Lower lobe of right lung (tissue), 2 donors: ENCODE measurements at places on chromosomes 3 and 15.

- H3K27me3 ChIP-seq, result no peaks in the 10 kb centered on the region
- DNase-seq, result no peak
- H3K4me1 ChIP-seq, result no peaks in the 10 kb centered on the region
- no peak overlapping the region for H3K4me3 ChIP-seq
- H3K36me3 ChIP-seq, result no peaks in the 10 kb centered on the region
- H3K27ac ChIP-seq, result no peak overlapping the region
Measured at GRCh38 chr3:10555263-10555662, 49.9 kb upstream of the ATP2B2 start.

GRCh38 chr3:113231827-113232253 lies 20.5 kb downstream of the BOC start:
- H3K27ac ChIP-seq, result no peak overlapping the region
- H3K4me3 ChIP-seq, result no peak overlapping the region
- peaks cover 6% of the 10 kb centered on the region for H3K4me1 ChIP-seq

DNA sequence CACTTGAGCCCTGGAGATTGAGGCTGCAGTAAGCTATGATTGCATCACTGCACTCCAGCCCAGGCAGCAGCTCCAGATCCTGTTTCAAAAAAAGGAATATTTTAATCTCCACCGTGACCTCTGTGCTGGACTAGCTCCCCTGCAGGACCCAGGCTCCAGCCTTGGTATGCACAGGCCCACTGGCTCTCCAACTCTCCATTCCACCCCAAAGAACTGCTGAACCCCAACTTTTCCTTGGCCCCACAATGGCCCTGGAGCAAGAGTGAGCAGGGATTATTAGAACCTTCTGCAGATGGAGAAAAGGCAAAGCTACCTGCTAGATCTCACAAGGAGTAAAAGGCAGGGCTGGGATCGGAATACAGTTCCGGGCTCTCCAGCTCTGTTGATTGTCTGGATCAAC lies 32.8 kb upstream of the SFMBT1 start:
- no peaks in the 10 kb centered on the region for H3K36me3 ChIP-seq
- DNase-seq, result no peak
- no peaks in the 10 kb centered on the region for H3K4me1 ChIP-seq
- no peak overlapping the region for H3K4me3 ChIP-seq
- H3K27ac ChIP-seq, result no peak overlapping the region

DNA sequence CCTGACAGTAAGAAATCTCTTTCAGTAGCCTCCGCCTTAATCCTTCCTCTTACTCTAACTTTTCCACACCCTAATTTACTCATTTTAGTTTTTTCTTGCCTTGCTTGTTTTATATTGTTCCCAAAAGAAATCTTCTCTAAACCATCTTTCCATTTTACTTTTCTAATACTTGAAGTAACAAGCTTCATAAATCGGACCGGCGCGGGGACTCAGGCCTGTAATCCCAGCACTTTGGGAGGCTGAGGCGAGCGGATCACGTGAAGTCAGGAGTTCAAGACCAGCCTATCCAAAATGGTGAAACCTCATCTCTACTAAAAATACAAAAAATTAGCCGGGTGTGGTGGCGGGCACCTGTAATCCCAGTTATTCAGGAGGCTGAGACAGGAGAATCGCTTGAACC lies 17.3 kb downstream of the ZNF148 start:
- peaks cover 22% of the 10 kb centered on the region for H3K4me1 ChIP-seq
- peak overlapping the region; percentile 61 for H3K4me3 ChIP-seq
- no peaks in the 10 kb centered on the region for H3K36me3 ChIP-seq
- H3K27me3 ChIP-seq, result no peaks in the 10 kb centered on the region

- H3K4me3 ChIP-seq, result no peak overlapping the region
- no peaks in the 10 kb centered on the region for H3K36me3 ChIP-seq
- no peak for DNase-seq
- H3K27me3 ChIP-seq, result no peaks in the 10 kb centered on the region
Measured at GRCh38 chr15:80560601-80561400, 134.3 kb upstream of the ABHD17C start.

GRCh38 chr3:53806182-53807116 lies 39.8 kb downstream of the CHDH start:
- H3K4me1 ChIP-seq, result no peaks in the 10 kb centered on the region
- H3K4me3 ChIP-seq, result no peak overlapping the region
- H3K36me3 ChIP-seq, result peaks cover 13% of the 10 kb centered on the region
- no peak overlapping the region for H3K27ac ChIP-seq
- no peaks in the 10 kb centered on the region for H3K27me3 ChIP-seq
- DNase-seq, result no peak

DNA sequence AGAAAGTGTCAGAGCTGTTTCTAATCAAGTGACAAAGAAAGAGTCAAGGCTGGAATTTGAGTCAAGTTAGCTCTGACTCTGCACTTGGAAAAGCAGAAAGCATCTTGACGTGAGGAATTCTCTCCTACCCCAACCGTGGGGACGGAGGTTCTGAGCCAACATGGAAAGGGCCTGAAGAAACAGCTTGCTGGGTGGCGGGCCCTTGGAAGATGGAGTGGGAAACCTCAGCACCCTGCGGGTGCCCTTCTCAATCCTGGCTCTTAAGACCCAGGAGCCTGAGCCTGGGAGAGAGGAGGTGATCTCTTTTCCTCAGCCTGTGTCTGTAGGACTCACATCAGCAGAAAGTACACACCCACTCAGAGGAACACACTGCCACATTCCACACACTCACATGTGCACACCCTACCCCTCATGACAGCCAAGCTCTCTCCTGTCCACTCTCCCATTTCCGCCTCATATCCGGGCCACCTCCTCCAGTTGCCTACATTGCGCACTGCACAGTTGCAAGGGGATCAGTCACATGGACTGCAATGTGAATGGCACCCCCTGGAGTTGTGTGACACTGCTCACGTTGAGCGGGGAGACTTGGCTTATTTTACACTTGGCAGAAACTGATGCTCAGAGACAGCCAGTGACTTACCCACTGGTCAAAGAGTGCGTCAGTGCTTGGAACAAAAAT lies 101.5 kb upstream of the SLC6A6 start:
- H3K27me3 ChIP-seq, result peaks cover 10% of the 10 kb centered on the region
- no peak overlapping the region for H3K4me3 ChIP-seq
- no peaks in the 10 kb centered on the region for H3K36me3 ChIP-seq
- no peaks in the 10 kb centered on the region for H3K4me1 ChIP-seq
- DNase-seq, result no peak

GRCh38 chr3:58530354-58530865 lies 6.6 kb downstream of the ACOX2 start:
- H3K4me1 ChIP-seq, result peaks cover 20% of the 10 kb centered on the region
- no peak overlapping the region for H3K4me3 ChIP-seq
- no peak for DNase-seq
- H3K36me3 ChIP-seq, result peaks cover 23% of the 10 kb centered on the region

GRCh38 chr3:17810759-17811158 lies 68.3 kb upstream of the TBC1D5 start:
- no peaks in the 10 kb centered on the region for H3K4me1 ChIP-seq
- H3K27ac ChIP-seq, result no peak overlapping the region
- H3K27me3 ChIP-seq, result no peaks in the 10 kb centered on the region
- no peak overlapping the region for H3K4me3 ChIP-seq
- no peaks in the 10 kb centered on the region for H3K36me3 ChIP-seq

GRCh38 chr3:50464569-50464968 lies 38.9 kb downstream of the CACNA2D2 start:
- no peaks in the 10 kb centered on the region for H3K4me1 ChIP-seq
- no peak for DNase-seq
- H3K27ac ChIP-seq, result no peak overlapping the region
- H3K36me3 ChIP-seq, result no peaks in the 10 kb centered on the region
- no peaks in the 10 kb centered on the region for H3K27me3 ChIP-seq
- H3K4me3 ChIP-seq, result no peak overlapping the region

GRCh38 chr3:108410531-108410984 lies 99.8 kb downstream of the MYH15 start:
- H3K36me3 ChIP-seq, result no peaks in the 10 kb centered on the region
- no peak overlapping the region for H3K4me3 ChIP-seq
- H3K4me1 ChIP-seq, result peaks cover 49% of the 10 kb centered on the region
- peak; percentile 86 for DNase-seq
- H3K27ac ChIP-seq, result peak overlapping the region; percentile 9

GRCh38 chr15:69185706-69186105 lies 25.3 kb downstream of the GLCE start:
- DNase-seq, result no peak
- no peak overlapping the region for H3K27ac ChIP-seq
- no peak overlapping the region for H3K4me3 ChIP-seq
- H3K27me3 ChIP-seq, result no peaks in the 10 kb centered on the region
- no peaks in the 10 kb centered on the region for H3K4me1 ChIP-seq
- H3K36me3 ChIP-seq, result no peaks in the 10 kb centered on the region

DNA sequence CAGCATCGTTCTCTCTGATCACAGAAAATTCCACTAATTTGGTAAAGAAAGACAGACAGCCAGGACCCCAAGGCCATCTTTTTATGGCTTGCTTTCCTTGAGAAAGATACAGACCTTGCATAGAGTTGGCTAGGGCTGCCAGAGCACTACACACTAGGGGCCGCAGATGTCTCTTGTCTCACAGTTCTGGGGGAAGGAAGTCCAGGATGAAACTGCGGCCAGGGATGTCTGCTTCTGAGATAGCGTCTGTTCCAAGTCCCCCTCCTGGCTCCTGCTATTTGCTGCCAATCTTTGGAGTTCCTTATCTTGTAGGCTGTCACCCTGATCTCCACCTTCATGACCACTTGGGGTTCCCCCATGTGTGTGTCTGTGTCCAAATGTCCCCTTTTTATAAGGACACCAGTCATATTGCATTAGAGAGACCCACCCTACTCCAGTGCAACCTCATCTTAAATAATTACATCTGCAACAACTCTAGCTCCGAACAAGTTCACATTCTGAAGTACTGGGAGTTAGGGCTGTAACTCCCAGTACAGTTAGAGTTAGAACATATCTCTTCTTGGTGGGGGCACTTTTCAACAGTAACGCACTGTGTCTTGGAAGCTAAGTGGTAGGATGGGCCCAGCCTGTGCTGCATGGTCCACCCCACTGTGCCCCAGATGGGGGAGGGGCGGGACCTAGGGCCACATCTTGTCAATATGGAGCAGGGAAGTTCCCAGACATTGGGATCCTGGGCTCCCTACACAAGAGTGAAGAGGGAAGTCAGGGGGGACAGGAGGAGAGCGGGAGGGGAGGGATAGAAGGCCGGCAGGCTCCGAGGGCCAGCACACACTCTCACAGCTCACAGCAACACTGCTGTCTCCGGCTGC lies 42.2 kb downstream of the KLF15 start:
- DNase-seq, result no peak
- no peaks in the 10 kb centered on the region for H3K36me3 ChIP-seq
- H3K27me3 ChIP-seq, result no peaks in the 10 kb centered on the region
